OCI-M1 (cell line): ENCODE measurements at places on chromosomes 5 and 9.

- DNase-seq = no peak
These were observed 76.1 kb downstream of the NREP start for GRCh38 chr5:111680737-111681413.

DNA sequence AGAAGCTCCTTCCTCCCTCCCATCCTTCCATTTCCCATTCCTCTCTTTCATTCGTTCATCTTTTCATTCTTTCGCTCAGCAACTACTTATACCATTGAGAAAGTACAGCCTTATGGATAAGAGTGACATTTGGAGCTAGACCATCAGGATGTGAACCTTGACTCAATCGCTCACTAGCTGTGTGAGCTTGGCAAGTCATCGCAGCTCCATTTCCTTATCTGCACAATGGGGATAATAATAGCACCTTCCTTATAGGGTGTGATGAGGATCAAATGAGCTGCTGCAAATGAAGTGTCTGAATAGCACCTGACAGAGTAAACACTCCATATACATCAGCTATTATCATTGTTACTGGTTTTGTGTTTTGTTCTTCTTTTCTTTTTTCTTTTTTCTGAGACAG lies 28.1 kb upstream of the SYNPO start:
- no peak for DNase-seq

- no peak for DNase-seq
These were observed 82.5 kb upstream of the UBTD2 start for GRCh38 chr5:172365948-172366608.

- DNase-seq = peak; percentile 44
These were observed 472.9 kb downstream of the PRELID2 start for GRCh38 chr5:145362266-145362665.

DNA sequence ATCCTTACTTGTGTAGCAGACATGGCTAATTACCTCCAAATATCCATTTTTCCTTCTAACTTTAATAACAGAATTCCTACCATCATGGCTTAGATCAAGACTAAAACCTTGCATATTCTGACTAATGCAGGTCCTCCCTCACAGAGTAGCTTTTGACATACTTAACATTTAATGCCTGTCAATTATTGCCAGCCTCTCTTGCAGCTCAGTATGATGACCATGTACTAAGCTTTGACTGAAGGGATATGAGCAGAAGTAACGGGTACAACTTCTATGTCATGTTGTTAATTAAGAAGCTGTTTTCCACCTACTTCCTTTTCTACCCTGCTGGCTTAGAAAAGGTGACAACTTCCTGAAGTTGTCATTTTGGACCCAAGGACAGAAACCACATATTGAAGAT lies 533.4 kb downstream of the PSAT1 start:
- DNase-seq = no peak

DNA sequence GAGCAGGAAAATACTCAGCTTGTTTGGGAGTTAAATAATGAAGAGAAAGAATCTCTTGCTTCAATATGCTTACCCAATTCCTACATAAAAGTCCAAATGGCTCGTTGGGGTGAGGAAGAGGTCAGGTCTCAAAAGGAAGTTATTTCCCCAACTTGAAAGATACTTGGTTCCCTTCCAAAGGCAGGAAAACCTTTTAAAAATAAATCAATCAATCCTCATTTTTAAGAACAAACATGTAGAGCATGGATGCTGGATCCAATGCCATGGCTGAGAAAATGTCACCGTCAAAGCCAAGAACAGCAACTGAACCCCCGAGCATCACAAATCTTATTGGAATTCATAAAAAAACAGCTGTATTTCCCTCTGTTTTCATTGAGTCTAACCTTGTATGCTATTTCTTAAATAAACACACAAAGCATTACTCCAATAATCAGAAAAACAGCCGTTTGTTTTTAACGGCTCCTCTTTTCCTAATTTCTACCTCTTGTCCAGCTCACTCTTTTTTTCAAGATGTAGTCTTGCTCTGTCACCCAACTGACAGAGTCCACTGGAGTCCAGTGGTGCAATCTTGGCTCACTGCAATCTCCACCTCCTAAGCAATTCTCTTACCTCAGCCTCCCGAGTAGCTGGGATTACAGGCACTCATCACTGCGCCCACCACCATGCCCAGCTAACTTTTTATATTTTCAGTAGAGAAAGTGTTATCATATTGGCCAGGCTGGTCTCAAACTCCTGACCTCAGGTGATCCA lies 140.7 kb downstream of the GNA14 start:
- no peak for DNase-seq

- DNase-seq = no peak
These were observed 91.3 kb upstream of the HMHB1 start for GRCh38 chr5:143720689-143721088.

GRCh38 chr5:168877132-168877892 lies 298.1 kb upstream of the PANK3 start:
- no peak for DNase-seq

- DNase-seq = peak; percentile 88
These were observed 79.2 kb upstream of the ABCA1 start for GRCh38 chr9:105007143-105007542.

DNA sequence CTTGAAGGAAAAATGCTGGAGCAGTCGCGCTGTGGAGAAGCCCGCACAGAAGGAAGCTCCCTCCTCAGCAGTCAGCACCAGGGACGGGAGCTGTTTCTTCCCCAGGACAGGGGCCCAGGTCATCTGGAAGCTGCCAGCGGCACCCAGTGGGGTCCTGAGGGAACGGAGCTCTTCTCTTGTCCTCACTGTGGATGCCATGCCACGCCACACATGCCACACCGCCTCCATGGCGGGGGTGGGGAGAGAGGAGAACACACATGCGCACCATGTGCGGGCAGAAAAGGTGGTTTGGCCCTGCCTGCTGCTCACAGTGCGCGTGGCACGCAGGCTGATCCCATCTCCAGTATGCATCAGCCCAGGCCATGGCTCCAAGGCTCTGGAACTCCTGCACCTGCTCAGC lies 41.7 kb upstream of the ZNF354B start:
- DNase-seq = peak; percentile 3

DNA sequence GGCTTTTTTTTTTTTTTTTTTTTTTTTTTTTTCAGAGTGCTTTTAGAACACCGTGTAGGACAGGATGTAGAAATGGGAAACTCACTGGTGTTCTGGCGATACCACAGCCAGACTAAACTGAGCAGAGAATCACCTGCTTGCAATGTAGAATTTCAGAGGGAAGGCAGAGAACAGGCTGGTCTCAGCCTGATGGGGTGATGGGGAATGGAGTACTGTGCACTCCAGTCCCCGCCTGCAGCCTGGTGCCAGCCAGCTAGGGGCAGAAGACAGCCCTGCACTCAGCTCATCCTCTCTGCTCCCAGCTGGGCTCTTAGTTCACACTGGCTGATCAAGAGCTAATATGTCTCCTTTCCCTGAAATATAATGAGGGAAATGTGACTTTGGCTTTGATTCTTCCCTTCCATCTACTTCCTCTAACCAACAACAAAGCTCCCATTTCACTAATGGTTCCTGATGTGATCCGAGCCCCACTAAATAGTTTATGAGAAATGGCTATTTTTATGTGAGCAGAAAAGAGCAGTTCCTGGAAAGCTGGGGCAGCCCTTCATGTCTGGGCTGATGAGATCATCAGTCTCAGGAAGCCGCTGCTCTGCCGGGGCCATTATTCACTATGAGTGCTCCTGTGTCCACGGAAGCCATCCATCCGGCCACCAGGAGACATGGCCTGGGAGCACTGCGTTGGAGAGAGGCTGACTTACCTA lies 209.7 kb downstream of the GADD45G start:
- DNase-seq = peak; percentile 25
